ENCODE measurements at places on chromosomes 3 and 15.

GRCh38 chr3:134904241-134904771 is 109.2 kb downstream of the EPHB1 start:
- no peak for DNase-seq

GRCh38 chr3:53729618-53730017 is 116.6 kb downstream of the CHDH start:
- no peak for DNase-seq

GRCh38 chr15:57172925-57173324 is 203.4 kb upstream of the CGNL1 start:
- DNase-seq = no peak

- DNase-seq = peak; percentile 98
Measured at GRCh38 chr3:177835008-177835407, 637.7 kb upstream of the TBL1XR1 start.

GRCh38 chr15:82531496-82532382 is 8.5 kb downstream of the RPS17 start:
- DNase-seq = no peak

DNA sequence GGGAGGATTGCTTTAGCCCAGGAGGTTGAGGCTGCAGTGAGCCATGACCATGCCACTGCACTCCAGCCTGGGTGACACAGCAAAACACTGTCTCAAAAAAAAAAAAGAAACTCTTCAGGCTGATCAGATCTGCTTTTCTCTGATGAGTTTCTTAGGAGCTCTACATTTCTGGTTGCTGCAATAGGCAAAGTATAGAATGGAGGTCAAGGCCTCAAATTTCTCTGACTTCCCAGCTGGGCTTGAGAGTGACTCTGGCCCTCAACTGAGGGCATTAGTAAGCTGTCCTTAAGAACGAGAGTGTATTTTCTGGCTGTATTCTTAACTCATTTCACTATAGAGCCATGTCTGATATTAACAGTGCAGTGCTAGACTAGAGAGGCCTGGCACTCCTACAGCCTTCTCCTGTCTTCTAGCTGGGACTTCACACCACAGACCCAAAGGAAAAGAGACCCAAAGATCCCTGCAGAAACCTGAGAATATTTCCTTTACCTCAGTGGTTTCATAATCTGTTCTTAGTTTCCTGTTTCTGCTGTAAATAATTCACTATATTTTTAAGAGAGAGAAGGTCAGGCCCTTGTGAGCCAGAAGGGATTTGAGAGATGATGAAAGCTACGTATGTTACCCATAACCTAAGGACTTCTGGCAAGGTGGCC is 2.0 kb upstream of the NR1I2 start:
- no peak for DNase-seq

GRCh38 chr15:79990280-79990996 is 19.4 kb upstream of the BCL2A1 start:
- no peak for DNase-seq

DNA sequence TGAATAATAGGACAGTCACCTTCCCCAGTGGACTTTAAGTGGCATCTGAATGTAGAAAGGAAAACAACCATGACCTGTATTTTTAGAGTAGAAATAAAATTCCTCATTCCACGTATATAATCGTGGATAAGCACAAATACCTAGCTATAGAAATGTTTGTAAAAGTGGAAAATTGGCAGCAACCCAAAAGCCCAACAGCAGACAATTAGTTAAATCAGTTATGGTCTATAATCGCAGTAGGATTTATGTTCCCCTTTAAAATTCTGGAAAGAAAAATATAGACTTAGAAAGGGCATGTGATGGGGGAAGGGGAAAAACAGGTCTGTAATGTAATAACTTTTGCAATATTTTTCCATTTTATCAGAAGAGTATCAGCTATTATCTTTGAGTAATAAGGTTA is 241.9 kb upstream of the ST8SIA2 start:
- DNase-seq = no peak

- no peak for DNase-seq
Measured at GRCh38 chr15:67955252-67955651, 98.9 kb upstream of the PIAS1 start.

- no peak for DNase-seq
Measured at GRCh38 chr3:105422645-105423044, 55.9 kb downstream of the ALCAM start.

DNA sequence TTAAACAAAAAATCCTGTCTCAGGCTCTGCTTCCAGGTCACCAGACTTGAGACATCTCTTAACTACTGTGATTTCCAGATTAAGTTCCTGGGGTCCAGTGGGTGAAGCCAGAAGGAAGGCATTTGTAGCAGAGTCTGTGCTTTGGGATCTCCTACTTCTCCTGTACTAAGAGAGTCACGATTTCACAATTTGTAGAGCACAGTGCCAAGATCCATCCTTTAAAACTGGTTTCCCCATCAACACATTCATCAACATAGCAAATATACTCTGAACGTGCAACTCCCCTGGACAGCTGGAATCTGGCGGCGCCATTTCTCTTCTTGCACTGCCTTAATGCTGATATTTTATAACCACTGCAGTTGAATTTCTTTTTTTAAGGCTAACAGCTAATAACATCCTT is 33.2 kb downstream of the CDCP1 start:
- no peak for DNase-seq

DNA sequence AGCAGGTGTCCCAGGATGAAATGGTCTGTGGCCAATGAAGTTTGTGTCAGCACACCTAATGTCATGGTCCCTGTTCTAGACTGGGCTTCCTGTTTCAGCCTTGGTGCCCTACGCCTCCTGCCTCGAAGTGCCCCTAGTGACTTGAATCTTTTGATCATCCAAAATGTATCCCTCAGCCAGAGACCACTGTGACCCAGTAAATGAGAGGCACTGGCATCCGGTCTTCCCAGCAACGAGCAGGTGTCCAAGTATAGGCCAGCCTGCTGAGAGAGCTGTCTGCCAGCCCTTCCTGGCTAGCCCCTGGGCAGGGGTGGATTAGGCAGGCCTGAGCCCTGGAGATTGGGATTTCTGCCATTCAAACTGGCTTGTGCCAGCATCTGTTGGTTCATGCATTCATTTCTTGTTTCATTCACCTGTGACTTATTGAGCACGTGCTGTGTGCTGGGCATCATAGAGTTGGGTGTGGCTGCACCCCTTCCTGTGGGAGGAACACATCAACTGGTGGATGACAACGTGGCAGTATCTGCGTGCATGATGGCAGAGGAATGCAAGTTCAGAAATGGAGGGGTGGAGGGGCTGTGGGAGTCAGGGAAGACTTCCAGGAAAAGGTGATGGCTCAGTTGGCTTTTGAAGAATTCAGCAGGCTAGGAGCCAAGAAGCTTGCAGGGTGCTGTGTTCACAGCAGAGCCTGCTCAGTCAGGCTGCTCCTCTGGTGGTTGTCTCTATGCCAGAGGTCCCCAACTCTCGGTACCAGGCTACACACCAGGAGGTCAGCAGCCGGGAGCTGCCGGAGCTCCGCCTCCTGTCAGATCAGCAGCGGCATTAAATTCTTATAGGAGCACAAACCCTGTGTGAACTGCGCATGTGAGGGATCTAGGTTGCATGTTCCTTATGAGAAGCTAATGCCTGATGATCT is 21.6 kb downstream of the ESYT3 start:
- no peak for DNase-seq

DNA sequence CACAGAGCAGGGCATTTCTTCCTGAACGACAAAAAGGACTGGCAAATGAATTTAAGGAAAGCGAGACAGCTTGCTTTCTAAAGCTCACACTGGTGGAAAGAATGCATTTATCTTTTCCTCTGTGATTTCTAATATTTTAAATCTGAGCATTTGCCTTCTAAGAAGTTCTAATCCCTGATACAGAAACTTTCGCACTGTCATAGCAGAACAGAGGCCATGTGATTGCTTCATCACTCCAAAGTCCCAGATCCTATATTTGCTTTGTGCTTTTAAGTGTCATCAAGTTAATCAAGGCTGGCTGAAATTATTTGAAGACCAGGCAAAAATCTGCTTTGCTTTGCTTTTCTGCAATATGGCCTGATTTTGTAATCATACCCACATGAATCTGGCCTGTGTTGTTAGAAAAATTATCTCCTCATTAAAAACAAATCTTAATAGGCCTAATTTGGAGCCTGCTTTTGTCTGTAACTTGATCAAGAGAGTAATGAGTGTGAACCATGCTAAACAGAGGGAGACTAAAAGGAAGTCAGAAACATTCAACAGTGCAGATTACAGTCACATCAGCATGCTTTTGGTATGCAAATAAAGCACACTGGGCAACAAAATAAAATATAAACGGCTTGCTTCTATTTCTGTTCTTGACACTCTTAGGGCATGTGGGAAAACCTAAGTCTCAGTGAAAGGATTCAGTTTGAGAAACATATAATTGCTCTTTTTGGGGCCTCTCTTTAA is 178.2 kb upstream of the ADAMTS9 start:
- DNase-seq = no peak

DNA sequence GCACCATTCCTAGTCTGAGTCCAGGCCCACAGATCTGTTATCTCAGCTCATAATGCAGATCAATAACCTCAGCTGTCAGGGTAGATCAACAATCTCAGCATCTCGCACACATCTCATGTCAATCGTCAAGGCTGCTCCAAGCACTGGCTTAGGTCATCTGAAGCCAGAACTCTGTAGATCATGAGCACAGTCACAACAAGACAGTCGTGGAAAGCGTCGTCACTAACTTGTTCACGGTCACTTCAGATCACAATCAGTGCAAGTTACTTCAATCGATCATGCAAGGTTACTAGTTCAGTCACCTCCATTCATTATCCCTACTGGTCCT is 71.8 kb downstream of the RBPMS2 start:
- DNase-seq = no peak

GRCh38 chr15:40322531-40323238 is 807 bp upstream of the INAFM2 start:
- DNase-seq = no peak

GRCh38 chr3:119944091-119944490 is 150.2 kb downstream of the GSK3B start:
- no peak for DNase-seq

GRCh38 chr3:79081335-79081734 is 686.5 kb downstream of the ROBO1 start:
- DNase-seq = no peak

DNA sequence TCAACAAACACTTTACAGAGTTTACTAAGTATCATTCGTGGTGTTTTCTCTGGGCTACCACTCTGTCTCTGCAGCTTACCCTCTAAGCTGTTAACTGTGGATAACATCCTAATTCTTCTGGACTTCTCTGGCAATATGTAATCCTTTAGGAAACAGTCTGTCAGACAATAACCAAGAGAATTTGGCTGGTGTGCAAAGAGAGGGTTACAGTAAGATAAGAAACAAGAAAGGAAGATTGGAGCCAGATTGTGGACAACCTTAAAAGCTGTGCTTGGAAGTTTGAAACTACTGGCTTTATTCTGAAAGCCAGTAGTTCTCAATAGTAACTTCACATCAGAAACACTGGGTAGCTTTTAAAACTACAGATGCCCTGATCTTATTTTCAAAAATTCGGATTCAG is 778 bp downstream of the ARL6 start:
- no peak for DNase-seq

- DNase-seq = no peak
Measured at GRCh38 chr3:62451211-62451887, 78.0 kb upstream of the FEZF2 start.

DNA sequence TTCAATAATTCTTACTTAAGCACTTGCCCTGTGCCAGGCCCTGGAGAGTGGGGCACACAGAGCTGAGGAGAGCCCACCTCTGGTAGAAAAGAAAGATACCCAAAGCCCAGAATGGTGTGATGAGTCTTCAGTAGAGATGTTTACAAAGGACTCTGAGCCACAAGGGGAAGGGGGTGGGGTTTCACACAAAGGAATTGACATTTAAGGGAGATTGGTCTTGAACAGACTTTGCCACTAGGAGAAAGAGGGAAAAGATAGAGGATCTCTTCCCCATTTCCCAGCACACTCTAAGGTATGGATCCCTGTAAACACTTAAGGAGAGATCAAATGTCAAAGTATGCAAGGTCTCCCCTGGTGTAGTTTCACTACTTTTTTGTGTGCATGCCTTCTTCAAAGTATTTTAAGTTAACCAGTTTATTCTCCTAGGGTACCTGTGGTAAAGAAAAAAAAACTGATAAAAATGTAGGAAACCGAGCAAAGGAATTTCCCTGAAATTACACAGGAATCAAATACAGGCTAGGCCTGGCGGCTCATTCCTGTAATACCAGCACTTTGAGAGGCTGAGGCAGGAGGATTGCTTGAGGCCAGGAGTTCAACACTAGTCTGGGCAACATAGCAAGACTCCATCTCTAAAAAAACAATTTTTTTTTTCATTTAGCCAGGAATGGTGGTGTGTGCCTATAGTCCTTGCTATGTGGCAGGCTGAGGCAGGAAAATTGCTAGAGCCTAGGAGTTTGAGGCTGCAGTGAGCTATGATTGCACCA is 117.6 kb upstream of the SKOR1 start:
- peak; percentile 23 for DNase-seq

- DNase-seq = no peak
Measured at GRCh38 chr15:26394801-26395200, 378.1 kb downstream of the GABRB3 start.

DNA sequence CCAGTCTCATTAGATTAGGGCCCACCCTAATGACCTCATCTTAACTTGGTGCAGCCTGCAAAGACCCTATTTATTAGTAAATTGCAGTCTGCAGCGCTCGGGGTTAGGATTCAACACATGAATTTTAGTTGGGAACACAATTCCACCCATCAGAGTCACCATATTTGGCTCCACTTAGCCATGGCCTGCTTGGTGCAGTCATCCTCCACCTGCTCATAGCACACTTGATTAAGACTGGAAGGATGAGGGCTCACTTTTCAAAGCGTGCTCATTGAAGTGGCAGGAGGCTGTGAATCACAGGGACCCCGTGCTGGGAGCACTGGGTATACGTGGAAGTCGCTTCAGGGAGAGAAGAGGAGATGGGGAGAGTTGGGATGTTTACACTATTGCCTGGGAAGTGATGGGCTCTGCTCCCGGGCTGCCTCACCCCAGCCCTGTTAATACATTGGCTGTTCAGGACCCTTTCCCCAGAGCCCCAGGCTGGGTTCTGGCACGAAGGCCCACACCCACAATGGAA is 68.2 kb downstream of the ASB7 start:
- no peak for DNase-seq

- DNase-seq = peak; percentile 90
Measured at GRCh38 chr3:55185380-55185779, 257.5 kb upstream of the LRTM1 start.

DNA sequence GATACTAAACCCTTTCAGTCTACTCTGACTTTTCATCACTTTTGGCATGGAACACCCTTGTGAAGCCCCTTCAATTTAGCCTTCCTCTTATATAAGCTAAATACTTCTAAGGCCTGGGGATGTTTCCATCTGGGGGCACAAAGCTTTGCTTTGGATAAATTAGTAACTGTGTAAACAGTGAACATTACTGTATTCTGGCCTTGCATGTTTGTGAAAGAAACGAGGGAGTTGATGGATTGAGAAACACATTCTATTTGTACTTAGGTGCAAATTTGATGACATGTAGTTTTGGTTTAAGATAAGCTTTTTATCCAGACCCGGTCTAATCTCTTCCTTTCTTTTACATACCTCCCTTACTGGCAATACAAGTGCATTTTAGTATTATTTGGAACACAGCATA is 19.7 kb downstream of the PSMD6 start:
- no peak for DNase-seq

DNA sequence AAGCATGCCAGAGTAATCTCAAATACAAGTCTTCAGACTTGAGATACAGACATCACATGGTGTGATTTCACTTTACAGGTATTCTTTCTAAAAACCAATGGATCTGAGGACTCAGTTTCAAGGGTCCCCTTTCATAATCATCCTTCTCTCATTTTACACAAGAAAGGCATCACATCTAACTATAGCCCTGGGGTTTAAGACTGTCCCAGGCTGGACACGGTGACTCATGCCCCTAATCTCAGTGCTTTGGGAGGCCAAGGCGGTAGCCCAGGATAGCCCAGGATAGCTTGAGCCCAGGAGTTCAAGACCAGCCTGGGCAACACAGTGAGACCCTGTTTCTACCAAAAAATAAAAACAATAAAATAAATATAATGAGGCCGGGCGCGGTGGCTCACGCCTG is 36.4 kb downstream of the UBP1 start:
- peak; percentile 24 for DNase-seq
